Progenitor cell of endocrine pancreas (in vitro differentiated cells): ENCODE measurements at places on chromosomes 2 and 18.
A peak's percentile ranks its signal among the peaks of the same experiment; 100 is the strongest.

DNA sequence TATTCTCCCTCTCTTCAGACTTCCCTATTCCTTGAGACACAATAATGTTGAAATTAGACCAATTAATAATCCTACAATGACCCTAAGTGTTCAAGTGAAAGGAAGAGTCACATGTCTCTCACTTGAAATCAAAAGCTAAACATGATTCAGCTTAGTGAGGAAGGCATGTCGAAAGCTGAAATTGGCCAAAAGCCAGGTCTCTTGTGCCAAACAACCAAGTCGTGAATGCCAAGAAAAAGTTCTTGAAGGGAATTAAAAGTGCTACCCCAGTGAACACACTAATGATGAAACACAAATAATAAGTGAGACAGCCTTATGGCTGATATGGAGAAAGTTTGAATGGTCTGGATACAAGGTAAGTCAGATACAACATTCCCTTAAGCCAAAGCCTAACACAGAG, 115.4 kb downstream of the PXDN start:
- no peak for DNase-seq

DNA sequence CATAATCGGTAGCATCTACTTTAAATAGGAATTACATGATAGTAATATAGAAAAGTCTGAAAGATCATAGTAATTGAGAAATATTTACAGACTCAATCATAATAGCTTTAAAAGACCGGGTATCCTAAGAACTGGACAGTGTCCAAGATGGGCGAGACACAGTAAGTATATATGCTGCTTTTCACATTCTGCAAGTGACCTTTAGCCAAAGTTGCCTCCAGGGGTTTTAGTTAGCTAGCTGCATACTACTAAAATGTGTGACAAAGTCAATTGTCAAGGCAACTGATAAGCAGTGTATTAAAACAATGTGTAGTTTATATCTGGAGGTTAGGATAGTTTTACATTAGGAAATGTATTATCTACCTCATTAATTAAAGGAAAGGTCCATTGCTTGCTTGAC, 24.6 kb downstream of the CD302 start:
- DNase-seq, result no peak

DNA sequence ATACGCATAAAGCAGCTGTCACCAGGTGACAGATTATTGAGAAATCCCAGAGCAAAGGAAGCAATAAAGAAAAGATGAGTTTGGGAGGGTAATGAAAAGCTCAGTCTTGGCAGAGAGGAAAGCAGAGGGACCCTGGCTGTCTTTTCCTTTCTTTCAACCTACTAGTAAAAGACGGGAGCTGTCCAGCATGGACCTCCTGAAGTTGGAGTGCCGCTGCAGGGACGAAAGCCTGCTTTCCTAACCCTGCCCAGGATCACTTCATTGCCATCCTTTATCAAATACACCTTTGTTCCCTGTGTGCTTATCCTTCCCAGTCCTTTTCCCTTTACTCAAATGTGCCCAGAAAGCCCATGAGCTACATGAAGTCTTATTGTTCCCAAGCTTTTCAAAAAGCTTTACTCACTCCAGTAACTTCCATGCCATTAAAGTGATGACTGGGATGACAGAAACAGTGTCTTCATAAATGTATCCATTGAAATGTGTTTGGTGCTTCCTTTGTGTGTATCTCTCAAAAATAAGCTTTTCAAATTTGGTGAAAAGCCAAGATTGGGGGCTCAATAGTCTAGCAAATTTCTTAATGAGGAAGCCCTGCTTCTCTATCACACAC, 3.7 kb upstream of the SPR start:
- DNase-seq, result peak; percentile 62

DNA sequence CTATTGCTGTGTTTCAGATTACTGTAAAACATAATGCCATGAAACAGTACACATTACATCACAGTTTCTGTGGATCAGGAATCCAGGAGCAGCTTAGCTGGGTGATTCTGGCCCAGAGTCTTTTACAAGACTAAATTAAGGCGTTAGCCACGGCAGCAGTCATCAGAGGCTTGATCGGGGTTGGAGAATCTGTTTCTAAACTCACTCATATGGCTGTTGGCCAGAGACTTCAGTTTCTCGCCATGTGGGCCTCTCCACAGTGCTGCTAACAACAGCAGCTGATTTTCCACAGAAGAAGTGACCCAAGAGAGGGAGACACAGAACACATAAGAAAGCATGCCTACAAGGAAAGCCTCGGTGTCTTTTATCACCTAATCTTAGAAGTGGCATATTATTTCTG, 89.2 kb upstream of the MYO3B start:
- DNase-seq, result no peak

- DNase-seq, result no peak
Observed at GRCh38 chr2:86078774-86079545, 26.7 kb downstream of the POLR1A start.

DNA sequence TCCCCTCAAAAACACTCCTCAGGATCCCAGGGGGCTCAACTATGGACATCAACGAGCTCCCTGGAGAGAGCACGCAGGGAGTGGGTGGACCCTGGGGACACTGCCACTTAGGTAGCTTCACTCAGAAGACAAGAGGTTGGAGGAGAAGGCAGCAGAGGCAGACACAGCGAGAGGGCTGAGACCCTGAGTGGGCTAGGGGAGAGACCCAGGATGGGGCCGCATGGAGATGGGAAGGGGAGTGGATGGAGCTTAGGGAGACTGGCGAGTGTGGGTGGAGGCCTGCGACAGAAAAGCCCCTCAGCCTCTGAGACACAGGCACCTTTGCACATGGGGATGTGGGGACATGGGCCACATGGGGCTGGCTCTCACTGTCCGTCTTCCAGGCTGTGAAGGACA, 70.9 kb downstream of the ASB1 start:
- DNase-seq, result no peak

- DNase-seq, result no peak
Observed at GRCh38 chr2:64250751-64251423, 106.7 kb upstream of the PELI1 start.

- DNase-seq, result no peak
Observed at GRCh38 chr2:19392191-19392590, 33.8 kb upstream of the OSR1 start.

- no peak for DNase-seq
Observed at GRCh38 chr2:12435430-12436222, 281.1 kb upstream of the TRIB2 start.

GRCh38 chr2:9308186-9308955, 101.8 kb downstream of the ASAP2 start:
- no peak for DNase-seq

DNA sequence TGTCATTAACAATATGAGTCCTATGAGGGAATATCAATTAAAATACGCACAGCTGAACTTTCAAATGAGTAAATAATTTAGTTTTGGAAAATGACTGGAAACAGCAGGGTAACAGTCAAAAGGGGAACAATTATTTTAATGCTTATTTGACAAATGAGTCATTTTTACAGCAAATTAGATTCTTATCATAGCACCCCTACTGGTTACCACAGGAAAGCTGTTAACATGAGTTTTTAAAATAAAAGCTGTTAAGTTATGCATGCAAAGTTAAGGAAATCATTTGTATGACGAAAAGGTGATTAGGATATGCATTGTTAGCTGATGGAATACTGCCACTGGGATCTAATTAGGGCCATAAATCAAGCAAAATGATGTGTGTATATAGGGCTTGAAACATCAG, 435.1 kb upstream of the MEIS1 start:
- no peak for DNase-seq

GRCh38 chr2:8528863-8529262, 153.0 kb upstream of the ID2 start:
- no peak for DNase-seq

- DNase-seq, result no peak
Observed at GRCh38 chr18:27467073-27467472, 282.0 kb upstream of the CHST9 start.

DNA sequence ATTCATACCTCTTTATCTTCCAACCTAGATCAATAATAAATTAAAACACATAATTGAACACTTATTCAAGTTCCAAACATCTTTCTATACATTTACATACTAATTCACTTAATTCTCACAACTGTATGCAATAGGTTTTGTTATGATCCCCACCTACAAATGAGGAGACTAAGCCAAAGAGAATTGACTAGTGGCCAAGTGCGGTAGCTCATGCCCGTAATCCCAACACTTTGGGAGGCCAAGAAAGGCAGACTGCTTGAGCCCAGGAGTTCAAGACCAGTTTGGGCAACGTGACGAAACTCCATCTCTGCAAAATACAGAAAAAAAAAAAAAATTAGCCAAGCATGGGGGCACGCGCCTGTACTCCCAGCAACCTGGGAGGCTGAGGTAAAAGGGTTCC, 36.8 kb downstream of the KCNG3 start:
- DNase-seq, result no peak

DNA sequence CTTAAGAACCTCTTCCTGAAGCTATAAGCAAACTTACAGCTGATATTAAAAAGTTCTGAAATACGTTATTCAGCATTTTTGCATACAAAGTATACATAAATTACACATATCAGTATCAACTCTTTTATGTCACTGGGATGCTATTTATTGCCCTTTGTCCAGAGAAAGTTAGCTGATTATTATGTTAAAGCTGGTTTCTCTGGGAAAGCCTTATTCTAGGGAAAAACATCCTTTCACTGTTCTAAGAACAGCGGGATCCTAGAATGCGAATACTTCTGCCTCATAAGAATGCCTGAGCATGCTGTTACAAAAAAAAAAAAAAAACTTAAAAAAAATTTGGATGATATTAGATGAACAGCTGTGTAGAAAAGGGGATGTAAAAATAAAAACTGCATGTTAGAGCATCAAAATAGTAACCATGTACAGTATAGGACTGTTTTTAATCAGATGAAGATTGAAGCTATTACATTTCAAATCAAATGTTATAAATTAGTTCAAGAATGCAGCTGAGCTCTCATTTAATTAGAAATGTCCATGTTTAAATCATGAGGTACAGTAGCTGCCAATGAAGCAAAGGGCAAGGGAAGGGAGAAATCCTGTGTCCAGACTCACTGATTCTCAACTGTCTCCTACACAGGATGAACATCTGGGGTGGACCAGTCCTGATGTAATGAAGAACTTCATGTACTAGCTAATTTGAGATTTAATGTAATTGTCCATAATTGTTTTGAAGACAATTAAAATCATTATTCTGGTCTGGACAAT, 8.2 kb downstream of the FTCDNL1 start:
- DNase-seq, result no peak

GRCh38 chr2:37641582-37642171, 29.8 kb downstream of the CDC42EP3 start:
- no peak for DNase-seq

- no peak for DNase-seq
Observed at GRCh38 chr2:109447251-109447661, 166.5 kb downstream of the SEPTIN10 start.

- no peak for DNase-seq
Observed at GRCh38 chr2:43518181-43518580, 77.7 kb downstream of the THADA start.

- no peak for DNase-seq
Observed at GRCh38 chr2:66843847-66844246, 408.9 kb downstream of the MEIS1 start.

DNA sequence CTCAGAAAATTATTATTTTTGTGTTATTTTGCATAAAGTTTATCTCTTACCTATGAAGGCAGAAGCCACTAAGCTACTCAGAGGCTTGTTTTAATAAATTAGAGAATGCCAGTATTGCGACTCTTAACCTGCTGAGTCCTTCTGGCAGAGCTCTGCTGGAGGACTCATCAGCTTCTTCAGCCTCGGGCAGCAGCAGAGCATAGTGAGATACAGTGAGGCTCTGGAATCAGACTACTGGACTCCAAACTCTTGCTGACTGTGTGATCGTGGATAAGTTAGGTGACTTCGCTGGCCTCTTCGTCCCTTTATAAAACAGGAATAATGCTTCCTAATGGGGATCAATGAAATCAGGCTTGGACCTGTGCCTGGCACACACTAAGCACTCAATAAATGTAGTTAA, 1.7 kb downstream of the PTRHD1 start:
- DNase-seq, result no peak

GRCh38 chr2:60341151-60341550, 212.3 kb downstream of the BCL11A start:
- DNase-seq, result no peak

GRCh38 chr2:173436088-173436487, 81.4 kb downstream of the CDCA7 start:
- DNase-seq, result no peak

DNA sequence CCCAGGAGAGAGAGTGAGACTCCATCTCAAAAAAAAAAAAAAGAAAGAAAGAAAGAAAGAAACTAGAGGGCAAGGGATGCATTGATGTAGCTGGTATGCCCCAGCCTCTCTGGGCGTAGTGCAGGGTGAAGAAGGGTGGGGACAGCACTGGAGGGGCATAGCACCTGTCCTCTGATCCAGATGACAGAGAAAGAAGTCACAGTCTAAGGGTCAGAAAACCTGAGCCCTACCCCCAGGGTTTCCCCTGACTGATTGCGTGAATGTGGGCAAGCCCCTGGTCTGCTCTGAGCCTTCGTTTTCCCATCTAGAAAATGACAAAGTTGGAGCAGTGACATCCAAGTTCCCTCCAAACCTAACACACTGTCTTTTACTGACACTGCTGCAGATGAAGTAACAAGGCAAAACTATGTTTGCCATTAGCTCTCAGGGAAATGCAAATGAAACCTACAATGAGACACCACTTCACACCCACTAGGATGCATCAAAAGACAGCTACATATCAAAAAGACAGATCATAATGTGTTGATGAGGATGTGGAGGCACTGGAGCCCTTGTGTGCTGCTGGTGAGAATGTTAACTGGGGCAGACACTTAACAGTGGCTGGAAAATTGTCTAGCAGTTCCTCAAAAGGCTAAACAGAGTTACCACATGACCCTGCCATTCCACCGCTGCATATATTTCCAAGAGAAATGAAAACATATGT, 19.5 kb upstream of the YWHAQ start:
- no peak for DNase-seq

DNA sequence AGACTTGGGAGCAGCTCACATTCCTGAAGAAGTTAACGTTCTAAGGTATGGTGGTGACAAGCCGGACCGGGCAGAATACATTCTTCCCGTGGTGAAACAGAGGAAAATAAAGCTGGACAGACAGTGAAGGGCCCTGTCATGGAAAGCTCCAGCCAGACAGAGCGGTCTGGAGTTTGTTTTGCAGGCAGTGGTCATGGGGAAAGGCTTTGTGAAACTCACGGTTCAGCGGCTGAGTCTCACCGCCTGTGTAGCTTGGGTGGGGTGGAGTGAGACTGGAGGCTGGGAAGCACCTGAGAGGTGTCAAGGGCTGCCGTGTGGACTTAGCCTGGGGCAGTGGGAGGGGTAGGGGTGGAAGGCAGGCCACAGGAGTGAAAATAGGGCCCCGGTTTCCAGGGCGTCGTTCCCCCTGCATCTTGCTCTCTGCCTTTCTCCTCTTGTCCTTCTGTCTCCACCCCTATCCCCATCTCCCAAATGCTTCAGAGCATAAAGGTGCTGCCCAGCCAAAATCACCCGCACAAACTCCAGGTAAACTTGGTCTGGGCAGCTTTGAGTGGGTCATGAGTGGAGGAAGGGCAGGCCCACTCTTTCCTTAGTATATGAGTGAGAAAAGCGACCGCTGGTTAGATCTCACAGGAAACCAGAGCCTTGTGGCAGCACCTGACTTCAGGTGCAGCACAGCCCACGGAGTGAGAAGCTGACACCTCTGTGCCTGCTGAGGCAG, 11.4 kb upstream of the SLC20A1 start:
- DNase-seq, result no peak

GRCh38 chr2:287911-288757, at the start of gene ALKAL2:
Gene ALKAL2, minus strand, starts transcription at chr2:288091. Its CDS starts 256 bp downstream, at chr2:287835.
- peak; percentile 18 for DNase-seq

- no peak for DNase-seq
Observed at GRCh38 chr18:63293935-63294334, 25.6 kb downstream of the BCL2 start.

GRCh38 chr2:174623106-174623637, 25.6 kb upstream of the WIPF1 start:
- DNase-seq, result no peak
